Bronchial epithelial cell (primary cell): ENCODE measurements at places on chromosomes 12 and 14.
A peak's percentile ranks its signal among the peaks of the same experiment; 100 is the strongest.

- DNase-seq: peak; percentile 65
Measured at GRCh38 chr12:100668945-100669536, 95.6 kb downstream of the GAS2L3 start.

GRCh38 chr12:99154216-99154982 lies 493.2 kb upstream of the GARIN6 start:
- DNase-seq: no peak

DNA sequence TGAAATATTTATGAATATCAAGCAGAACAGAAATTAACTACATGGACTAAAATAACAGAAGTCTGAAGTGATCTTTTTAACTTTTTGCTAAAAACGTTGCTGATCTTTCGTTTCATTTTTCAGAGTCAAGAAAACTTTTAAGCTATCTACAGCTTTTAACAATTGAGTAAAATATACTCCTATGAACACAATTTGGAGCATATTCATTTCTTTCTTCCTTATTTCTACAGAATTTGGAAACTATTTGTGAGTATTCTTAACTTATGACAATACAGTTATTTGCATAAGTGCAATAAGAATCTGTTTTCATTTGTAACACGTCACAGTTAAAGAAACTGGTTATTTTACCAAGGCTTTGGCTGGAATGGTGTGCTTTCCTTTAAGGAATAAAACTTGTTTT lies 21.0 kb upstream of the B4GALNT1 start:
- DNase-seq: no peak

- DNase-seq: no peak
Measured at GRCh38 chr14:95951359-95951758, 74.7 kb downstream of the TUNAR start.

DNA sequence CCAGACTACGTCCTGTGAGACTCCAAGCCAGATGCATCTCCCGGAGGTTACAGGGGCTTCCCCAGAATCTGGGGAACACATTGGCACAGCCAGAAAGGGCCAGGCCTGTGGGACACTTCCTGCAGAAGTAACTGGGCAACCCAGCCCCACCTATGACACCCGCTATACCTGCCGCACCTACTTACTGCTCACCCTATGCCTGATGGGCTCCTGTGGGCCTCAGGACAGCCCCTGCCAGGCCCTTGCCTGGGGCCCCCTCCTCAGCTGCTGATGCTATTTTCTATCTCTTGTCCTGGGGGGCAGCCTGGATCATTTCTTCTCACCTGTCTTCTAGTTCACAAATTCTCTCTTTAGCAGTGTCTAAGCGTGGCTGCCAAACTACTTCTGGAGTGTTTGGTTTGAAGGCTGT lies 28.7 kb downstream of the JAG2 start:
- no peak for DNase-seq

- DNase-seq: no peak
Measured at GRCh38 chr12:28156804-28157203, 33.5 kb upstream of the CCDC91 start.

- no peak for DNase-seq
Measured at GRCh38 chr12:22971701-22972191, 346.8 kb downstream of the ETNK1 start.

GRCh38 chr12:754851-755562 lies 2.6 kb downstream of the WNK1 start:
- DNase-seq: peak; percentile 69

GRCh38 chr12:47991106-47992061 lies 12.9 kb downstream of the COL2A1 start:
- DNase-seq: no peak

DNA sequence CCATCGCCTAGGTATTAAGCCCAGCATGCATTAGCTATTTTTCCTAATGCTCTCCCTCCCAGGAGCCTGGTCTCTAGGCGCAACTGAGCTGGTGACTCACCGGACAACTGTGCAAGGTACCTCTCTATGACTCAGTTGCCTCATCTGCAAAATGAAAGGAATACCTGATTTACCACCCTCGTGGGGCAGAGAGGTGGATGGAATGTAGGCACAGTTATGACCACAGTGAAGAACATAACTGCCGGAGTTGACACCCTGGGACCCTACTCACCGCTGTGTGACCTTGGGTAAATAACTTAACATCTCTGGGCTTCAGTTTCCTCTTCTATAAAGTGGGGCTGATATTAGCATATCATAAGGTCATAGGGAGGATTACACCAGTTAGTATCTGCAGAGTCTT lies 22.6 kb downstream of the BCL11B start:
- peak; percentile 70 for DNase-seq

DNA sequence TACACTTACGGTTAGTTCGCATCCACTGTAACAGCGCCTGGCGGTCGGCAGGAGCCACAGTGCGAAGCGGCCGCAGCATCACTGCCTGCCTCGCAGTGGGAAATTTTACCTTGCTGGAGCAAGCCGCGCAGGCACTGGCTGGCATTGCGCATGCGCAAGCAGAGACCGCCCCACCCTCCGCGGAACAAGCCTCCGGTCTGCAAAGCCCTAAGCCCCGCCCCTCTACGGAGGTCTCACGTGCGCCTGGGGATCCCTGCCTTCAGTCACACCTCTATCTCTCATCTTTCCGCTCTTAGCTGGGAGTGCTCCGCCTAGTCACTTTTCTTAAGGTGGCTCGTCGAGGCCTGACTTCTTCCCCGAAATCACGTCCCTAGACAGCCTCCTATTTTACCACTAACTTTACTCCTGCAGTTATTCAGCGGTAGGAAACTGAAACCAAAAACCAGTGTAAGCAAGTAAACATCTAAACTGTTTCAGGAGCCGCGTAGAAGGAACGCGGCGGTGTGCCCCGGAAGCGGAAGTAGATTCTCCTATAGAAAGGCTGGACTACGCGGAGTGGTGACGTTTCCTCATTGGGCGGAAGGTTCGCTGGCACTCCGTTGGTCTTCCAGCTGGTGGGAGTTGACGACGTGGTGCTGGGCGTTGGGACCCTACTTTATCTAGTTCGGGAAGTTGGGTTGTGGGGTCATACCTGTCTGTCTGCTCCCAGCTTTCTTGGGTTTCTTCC lies at the start of gene SRP54:
TSS of gene SRP54 (plus strand) at position 572 of the 727 bp plus-strand sequence. CDS start 13,718 bp downstream, outside the sequence.
- peak; percentile 96 for DNase-seq

GRCh38 chr14:95330591-95331370 lies 11.1 kb upstream of the CLMN start:
- DNase-seq: peak; percentile 45

DNA sequence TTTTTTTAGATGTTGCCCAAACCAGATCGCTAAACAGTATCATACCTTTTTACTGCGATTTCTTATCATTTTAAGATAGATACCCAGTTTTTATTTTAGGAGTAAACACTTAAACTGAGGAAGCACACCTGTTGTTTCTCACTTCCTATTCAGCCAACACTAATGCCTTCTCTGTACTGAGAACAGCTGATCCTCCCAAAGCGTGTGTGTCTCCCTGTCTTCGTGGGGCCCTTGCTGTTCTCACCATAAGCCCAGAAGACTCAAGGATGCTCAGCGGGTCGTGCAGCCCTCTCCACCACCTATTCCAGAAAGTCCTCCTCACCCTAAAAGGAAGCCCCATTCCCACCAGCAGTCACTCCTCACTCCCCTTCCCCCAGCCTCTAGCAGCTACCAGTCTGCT lies 14.8 kb downstream of the PPP2R5C start:
- DNase-seq: no peak

- no peak for DNase-seq
Measured at GRCh38 chr14:77000340-77001270, 27.9 kb downstream of the IRF2BPL start.

DNA sequence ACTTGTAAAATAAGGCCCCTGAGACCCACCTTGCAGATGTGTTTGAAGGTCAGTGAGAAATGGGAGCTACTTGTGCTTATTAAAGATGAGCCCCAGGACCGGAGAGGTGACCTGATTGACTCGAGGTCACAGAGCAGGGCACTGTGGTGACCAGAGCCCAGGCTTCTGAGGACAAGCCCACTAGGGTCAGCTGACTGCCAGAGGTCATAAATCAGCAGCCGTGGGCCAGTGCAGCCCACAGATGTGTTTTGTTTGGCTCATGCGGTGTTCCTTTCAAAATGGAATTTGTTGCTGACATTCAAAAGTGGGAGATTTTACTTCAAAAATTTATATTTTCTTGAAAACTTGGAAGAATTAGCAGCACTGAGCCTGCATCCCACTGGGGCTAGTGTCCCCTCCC lies 24.5 kb downstream of the JDP2 start:
- DNase-seq: no peak

GRCh38 chr12:95237315-95237714 lies 19.7 kb downstream of the VEZT start:
- DNase-seq: no peak

- no peak for DNase-seq
Measured at GRCh38 chr12:27382924-27383323, 50.3 kb downstream of the BMAL2 start.

- DNase-seq: no peak
Measured at GRCh38 chr12:69947897-69948296, 122.9 kb downstream of the MYRFL start.

- DNase-seq: no peak
Measured at GRCh38 chr14:84252706-84253105, 1277.2 kb upstream of the FLRT2 start.

DNA sequence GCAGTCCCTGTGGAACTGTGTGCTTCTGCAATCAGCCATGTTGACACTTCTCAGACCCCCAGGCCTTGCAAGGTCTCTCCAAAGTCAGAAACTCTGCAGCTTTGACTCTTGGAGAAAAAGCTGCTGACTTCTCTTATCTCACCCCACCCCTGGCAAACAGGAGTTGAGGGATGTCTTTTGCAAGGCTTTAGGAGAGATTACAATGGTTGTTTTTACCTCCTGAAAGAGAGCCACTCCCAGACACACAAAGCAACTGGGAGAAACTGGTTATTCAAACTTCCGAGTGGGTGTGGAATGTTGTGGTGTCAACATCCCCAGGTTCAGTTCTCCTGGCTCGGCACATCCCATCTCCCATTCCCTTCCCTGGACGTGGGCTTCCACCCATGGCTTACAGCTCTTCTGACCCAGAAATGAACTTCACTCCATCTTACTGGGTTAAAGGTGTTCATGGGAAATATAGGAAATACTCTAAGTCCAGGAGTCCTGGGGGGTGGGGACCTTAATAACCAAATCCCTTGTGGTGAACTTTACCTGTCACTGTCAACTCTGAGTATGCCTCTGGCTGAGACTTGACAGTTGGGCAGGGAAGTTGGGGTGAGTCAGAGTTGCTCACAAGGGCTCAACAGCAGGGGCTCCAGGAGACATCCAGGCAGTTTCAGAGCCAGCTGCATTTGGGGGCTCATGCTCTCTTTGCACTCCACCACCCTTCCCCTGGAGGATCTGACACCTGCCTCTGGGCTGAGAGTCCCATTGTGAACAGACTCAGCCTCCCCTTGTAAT lies 41.9 kb downstream of the CCDC177 start:
- peak; percentile 54 for DNase-seq

DNA sequence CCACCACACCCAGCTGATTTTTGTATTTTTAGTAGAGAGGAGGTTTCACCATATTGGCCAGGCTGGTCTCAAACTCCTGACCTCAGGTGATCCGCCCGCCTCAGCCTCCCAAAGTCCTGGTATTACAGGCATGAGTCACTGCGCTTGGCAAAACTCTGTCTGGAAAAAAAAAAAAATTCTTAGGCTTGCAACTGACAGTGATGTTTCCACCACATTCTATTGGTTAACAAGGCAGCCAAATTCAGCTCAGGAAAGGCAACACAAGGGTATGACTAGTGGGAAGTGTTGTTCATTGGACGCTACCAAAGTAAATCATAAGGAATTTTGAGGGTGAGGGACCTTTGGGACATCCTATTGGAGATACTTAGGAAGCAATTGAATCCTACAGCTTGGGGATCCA lies 2.9 kb upstream of the SBNO1 start:
- no peak for DNase-seq

GRCh38 chr14:84814391-84814790 lies 715.6 kb upstream of the FLRT2 start:
- DNase-seq: no peak

- DNase-seq: no peak
Measured at GRCh38 chr12:132771126-132771838, 9.7 kb upstream of the ANKLE2 start.

GRCh38 chr12:106120519-106121105 lies 18.1 kb downstream of the NUAK1 start:
- DNase-seq: no peak

GRCh38 chr12:51529651-51529970 lies 61.4 kb upstream of the SCN8A start:
- DNase-seq: no peak

DNA sequence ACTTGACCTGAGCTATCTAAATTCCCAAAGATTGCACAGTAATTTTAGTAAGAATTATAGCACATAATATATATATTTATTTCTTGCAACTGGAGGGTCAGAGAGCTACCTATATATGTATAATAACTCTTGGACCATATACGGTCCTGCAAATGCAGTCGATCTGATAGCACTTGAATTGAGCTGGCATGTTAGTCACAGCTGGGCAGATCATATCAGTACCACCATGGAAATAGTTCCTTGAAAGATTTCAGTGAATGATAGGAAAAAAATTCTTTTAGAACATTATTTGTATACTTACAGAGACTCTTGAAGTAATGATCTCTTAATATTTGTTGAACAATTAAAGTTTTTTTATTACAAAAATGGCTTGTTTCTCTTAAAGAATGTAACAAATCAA lies 94.5 kb upstream of the MON2 start:
- DNase-seq: no peak

DNA sequence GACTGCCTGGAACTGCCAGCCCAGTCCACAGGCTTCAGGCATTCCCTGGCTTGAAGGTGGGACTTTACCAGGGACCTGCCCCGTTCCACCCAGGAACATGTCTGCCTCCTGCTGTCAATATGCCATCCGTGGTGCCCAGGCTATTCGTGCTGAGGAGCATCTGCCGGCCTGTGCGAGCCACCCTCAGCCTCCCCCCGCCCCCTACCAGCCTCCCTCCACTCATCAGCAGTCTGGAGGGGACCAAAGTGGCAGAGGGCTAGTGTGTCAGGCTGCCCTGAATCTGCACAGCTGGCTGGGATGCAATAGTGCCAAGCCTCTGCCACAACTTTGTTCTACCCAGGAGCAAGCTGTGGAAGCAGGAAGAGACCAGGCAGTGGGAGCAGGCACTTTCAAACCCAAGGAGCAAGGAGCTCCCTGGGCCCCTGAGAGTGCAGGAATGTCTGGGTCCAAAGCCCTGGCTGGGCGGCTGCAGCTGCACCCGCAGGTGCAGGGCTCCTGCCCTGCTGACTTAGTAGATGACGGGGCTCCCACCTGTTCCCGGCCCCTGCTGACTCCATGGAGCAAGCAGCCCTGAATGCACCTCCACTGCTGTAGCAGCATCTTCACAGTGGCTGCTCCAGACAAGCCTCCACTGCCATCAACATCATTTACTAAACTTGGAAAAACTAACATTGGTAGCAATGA lies 423.2 kb downstream of the RERGL start:
- DNase-seq: no peak

- DNase-seq: peak; percentile 78
Measured at GRCh38 chr14:104976198-104977007, 1.8 kb downstream of the AHNAK2 start.
